ENCODE measurements at places on chromosomes 7 and 10. TPM values are rescaled to one million over a fixed set of nuclear protein-coding genes. Genes with fewer than 3 reads are reported as not detected.

Gene EPHA1
- total RNA-seq: not detected

Gene SRRM3
- 9.5 TPM for total RNA-seq

Gene NUP42
- total RNA-seq: 24.7 TPM

Gene ADARB2
- 0.18 TPM for total RNA-seq

Gene MUC12
- 16.4 TPM for total RNA-seq

Gene VPS26A
- total RNA-seq: 54.1 TPM

Gene TAS2R5
- total RNA-seq: 0.50 TPM

Gene SFTPA2
- total RNA-seq: not detected

Gene FAM131B
- 0.29 TPM for total RNA-seq

Gene IGF2BP3
- 29.7 TPM for total RNA-seq

Gene SLC29A3
- 27.0 TPM for total RNA-seq

Gene FAM25A
- total RNA-seq: not detected

Gene TUBB8
- 0.15 TPM for total RNA-seq

Gene CTAGE6
- total RNA-seq: not detected

Gene VIPR2
- total RNA-seq: 0.06 TPM

Gene MMD2
- not detected for total RNA-seq

Gene SPDYE2
- total RNA-seq: not detected

Gene HTRA1
- 55.6 TPM for total RNA-seq

Gene FRAT2
- total RNA-seq: 7.0 TPM

Gene C10orf53
- total RNA-seq: not detected

Gene ZNF800
- total RNA-seq: 16.3 TPM

Gene CPA1
- not detected for total RNA-seq

Gene PLEKHS1
- total RNA-seq: 0.04 TPM

Gene NCF1
- 0.11 TPM for total RNA-seq

Gene FBXO24
- total RNA-seq: 0.33 TPM

Gene KIFBP
- 46.3 TPM for total RNA-seq

Gene MNX1
- total RNA-seq: 4.2 TPM

Gene PRKRIP1
- total RNA-seq: 22.2 TPM

Gene EGR2
- total RNA-seq: 0.38 TPM

Gene DNAJC12
- 49.6 TPM for total RNA-seq

Gene HPSE2
- not detected for total RNA-seq

Gene MYL7
- total RNA-seq: not detected

Gene GPR37
- 0.54 TPM for total RNA-seq

Gene IFIT1
- total RNA-seq: 3.7 TPM

Gene C7orf57
- total RNA-seq: 0.35 TPM

All from A549 treated with dexamethasone at 1 μM for 4 hours (cell line).